ENCODE measurements at places on chromosomes 6 and 20.

- DNase-seq = no peak
These were observed 111.7 kb downstream of the TRERF1 start for GRCh38 chr6:42339991-42340401.

GRCh38 chr20:10868299-10868698, 194.5 kb upstream of the JAG1 start:
- no peak for DNase-seq

DNA sequence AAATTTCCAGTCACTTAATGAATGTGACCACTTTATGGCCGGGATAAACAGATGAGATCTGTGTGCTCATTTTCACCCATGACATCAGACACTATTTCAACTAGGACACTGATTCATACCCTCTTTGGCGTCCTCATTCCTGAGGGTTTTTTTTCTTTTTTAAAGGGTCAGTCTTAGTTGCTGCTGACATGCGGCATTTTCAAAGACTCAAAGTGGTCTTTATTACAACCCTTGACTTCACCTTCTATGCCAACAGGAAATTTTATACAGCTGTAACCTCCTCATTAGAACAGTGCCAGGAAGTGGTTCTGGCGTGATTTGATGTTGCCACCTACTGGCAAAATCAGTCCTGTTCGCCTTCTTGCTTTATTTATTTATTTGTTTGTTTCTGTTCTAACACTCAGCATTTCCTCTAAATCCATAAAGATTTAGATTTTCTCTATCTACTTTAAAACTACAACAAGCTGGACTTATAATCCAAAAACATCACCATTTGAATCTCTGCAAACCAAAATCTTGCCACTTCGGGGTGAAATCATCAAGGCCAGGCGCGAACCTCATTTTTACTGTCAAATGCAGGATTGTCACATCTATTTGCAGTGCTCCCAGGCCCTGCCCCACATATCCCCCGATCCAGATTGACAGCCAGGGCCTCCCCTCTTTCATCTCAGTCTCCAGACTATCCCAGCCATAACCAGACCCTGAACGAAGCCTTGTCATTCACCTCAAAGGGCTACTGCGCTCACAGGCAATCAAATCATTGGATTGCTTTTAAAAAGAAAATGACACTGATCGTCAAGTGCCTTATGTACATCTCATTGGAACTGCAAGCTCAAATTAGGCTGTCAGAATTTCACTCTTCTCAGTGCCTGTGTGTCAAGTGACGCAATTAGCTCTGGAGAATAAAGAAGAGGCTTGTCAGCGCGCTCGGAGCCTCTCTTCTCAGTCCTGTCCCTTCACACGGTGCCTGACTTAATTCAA, 77.5 kb downstream of the C6orf118 start:
- DNase-seq = no peak

GRCh38 chr6:129100164-129100563, 217.2 kb downstream of the LAMA2 start:
- no peak for DNase-seq

GRCh38 chr20:20207872-20208271, 155.5 kb downstream of the CFAP61 start:
- DNase-seq = no peak

GRCh38 chr6:144689503-144690040, 404.4 kb downstream of the UTRN start:
- DNase-seq = no peak

- DNase-seq = no peak
These were observed 134.8 kb upstream of the PRDM1 start for GRCh38 chr6:105951322-105951721.

- DNase-seq = no peak
These were observed 437 bp upstream of the CDKAL1 start for GRCh38 chr6:20533746-20534294.

DNA sequence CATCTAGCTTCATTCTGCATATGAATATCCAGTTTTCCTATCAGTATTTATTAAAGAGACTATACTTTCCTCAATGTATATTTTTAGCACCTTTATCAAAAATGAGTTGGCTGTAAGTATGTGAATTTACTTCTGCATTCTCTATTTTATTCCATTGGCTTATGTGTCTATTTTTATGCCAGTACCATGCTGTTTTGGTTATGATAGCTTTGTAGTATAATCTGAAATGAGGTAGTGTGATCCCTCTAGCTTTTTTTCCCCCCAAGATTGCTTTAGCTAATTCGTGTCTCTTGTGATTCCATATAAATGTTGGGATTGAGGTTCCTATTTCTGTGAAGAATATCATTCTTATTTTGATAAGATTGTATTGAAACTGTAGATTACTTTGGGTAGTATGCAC, 469.1 kb upstream of the MAP3K7 start:
- no peak for DNase-seq

GRCh38 chr6:2765896-2766766, 938 bp downstream of the WRNIP1 start:
- DNase-seq = peak; percentile 7

GRCh38 chr6:85157311-85157710, 292.6 kb upstream of the NT5E start:
- no peak for DNase-seq

GRCh38 chr6:168377856-168378832, 58.6 kb upstream of the DACT2 start:
- no peak for DNase-seq

GRCh38 chr6:160279850-160280249, 21.2 kb upstream of the SLC22A2 start:
- DNase-seq = no peak

GRCh38 chr6:123806561-123806960, 2.9 kb downstream of the NKAIN2 start:
- DNase-seq = no peak

DNA sequence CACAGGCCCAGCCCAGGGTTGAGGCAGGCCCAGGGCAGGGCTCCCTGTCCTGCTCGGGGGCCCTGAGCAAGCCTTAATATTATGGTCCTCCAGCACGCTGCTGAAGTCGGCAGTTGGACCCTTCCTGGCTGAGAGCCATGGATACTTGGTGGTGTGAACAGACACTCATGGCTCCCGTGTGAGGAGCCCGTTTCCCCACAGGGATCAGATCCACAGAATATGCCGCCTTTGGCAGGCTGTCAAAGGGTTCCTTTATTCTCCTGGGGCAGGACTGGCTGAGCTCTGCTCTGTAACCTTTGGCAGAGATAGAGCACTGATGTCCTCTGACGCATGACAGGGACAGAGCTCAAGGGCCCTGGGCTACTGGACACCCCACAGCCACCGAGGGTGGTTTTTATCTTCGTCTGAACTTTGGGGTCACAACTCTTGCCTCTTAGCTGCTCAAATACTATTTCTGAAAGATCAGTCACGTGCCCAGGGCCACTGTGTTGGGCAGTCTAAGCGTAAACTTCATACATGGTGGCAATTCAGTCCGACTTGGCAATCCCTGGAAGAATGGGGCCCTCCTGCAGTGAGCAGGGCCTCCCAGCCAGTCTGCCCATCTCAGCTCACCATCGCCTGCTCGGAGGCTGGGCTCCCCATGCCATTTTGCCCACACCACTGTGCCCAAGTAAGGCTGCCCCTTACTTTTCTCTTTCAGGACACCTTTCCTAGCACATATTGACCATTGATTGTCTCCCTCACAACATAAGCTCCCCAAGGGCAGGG, 49.1 kb downstream of the TTI1 start:
- DNase-seq = no peak

GRCh38 chr20:63483834-63484233, 11.4 kb upstream of the KCNQ2 start:
- no peak for DNase-seq

DNA sequence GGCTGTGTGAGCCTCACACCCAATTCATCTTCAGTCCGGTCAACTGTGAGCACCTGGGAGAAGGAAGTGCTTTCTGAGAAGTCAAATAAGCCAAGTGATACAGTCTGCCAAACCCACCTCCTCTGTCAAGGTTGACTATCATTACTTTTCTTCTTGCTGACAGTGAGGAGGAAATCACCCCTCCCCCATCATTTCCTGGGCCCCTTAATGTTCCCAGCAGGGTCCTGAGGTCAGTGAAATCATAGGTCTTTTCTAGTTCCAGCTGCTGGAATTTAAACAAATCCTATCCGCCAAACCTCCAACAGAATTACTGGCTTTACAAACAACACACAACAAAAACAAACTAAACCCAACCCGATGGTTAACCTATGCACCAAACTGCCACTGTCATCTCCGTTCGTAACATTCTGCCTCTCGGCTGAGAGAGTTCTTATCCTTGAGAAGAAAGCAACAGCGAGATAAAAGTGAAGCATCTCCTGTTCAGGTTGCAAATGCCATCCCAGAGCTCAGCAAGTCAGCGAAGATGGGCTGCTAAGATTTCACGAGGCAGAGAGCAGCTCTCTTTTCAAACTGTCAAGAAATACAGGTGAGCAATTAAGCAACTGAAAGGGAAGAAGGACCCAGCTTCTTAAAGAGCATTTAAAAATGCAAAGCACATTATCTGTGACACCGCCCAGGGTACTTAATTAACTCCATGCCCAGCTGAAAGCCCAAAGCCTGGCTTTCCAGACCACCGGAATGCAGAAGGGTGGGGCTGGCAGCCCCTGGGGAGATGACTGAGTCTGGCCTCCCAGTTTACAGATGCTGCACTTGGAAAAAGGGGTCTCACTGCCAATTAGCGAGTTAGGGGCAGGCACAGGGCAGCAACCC, 24.7 kb downstream of the GFOD1 start:
- no peak for DNase-seq

- no peak for DNase-seq
These were observed 52.1 kb upstream of the VSTM2L start for GRCh38 chr20:37850724-37851355.

DNA sequence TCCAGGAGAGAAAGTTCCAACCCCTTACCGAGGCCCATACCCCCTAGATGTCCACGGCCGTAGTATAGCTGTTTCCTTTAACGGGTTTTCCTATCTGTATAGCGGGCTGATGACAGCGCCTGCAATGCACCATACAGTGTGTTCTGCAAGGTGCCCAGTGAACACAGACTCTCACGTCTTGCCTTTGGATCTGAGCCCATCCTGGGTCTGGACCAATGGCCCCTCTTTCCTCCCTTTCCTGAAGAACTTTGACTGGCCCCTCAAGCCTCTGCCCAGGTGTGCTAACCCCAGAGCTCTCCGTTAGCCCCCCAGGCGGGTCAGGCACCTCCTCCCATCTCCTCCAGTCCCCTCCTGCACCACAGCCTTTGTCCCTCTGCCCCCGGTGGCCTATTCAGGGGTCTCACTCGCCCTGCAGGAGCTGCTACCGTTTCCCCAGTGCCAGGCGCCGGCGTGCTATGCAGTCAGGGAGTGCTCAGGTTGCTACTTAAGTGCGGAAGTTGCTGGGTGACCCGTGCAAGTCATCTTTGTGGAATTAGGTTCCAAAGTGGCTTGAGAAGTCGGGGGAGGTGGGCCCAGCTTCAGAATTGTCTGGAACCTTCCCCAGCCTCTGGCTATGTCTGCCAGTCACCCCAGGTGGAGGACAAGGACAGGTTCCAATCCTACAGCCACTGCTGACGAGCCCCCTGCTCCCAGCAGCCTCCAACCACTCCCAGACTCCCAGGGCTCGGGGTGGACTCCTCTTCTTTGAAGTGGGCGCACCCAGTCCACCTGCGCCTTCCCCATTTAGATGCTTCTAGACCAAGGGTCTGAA, 35.0 kb upstream of the ZBP1 start:
- no peak for DNase-seq

DNA sequence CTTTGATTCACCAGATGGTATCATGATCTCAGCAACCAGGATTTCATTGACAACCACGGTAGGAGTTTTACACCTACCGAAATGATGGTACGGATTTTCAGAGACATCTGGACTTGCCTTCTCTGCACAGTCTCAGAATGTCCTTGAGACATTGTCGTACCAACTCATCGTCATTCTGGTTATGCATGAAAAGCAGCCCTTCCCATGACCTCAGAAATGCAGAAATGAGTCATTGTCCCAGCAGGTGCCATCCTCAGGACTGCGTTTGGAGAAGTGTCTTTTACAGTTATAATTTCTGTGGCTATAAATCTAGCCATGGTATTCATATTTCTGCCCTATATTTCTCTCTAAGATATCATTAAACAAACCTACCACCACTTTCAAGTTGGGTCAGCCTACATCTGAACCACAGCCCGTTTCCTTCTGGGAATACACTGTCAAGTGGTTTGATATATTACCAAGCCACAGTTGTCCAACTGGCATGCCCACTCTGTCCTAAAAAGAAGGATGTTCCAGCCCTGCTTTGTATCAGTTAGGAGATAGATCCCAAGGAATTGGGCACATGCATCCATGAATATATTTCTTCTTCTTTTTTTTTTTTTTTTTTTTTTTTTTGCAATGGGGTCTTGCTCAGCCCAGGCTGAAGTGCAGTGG, 7.5 kb upstream of the BFSP1 start:
- no peak for DNase-seq

DNA sequence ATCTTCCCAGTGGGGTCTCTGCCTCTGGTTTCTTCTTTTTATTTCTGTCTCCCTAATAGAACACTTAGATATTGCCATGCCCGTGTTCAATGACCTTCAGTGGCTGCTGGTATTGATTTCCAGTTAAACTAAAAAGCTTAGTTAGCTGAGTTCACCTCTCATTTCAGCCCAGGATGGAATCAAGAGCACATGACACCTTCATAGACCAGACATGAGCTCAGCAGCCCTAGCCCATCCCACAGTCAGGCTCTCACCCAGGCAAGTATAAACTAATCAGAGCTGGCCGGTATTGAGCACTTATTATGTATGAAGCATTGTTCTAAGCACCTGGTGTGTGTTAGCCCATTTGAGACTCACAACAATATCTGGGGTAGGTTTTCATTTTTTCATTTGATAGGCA, 33.7 kb upstream of the PLEKHG1 start:
- DNase-seq = no peak

GRCh38 chr6:35742842-35743241, 6.0 kb downstream of the ARMC12 start:
- DNase-seq = no peak

DNA sequence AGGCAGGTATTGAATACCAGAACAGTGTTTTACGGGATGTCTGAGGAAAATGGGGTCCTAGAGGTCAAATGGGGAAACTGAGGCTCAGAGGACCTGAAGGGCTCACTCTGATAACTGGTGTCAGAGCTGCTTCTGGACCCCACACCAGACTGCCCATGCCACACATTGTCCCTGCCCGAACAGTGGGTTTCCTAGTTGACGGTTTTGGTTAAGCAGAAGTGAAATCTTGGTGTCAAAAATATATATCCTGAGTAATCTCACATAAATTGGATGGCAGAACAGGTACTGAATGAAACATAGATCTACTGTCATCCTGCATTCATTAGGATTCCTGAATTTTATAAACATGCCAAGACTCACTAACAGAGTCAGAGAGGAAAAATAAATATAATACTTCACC, 16.3 kb downstream of the NOX3 start:
- DNase-seq = no peak

GRCh38 chr20:50283922-50284810, 93.5 kb downstream of the CEBPB start:
- peak; percentile 85 for DNase-seq

Measured in CD4-positive, alpha-beta T cell treated with Interleukin-1 beta for 1 hour (primary cell).